ENCODE measurements at places on chromosomes 13 and 19. TPM values are rescaled to one million over a fixed set of nuclear protein-coding genes. Genes with fewer than 3 reads are reported as not detected.

KLF2 gene
- total RNA-seq, result 96.0 TPM

SMIM44 gene
- total RNA-seq, result not detected

DNA sequence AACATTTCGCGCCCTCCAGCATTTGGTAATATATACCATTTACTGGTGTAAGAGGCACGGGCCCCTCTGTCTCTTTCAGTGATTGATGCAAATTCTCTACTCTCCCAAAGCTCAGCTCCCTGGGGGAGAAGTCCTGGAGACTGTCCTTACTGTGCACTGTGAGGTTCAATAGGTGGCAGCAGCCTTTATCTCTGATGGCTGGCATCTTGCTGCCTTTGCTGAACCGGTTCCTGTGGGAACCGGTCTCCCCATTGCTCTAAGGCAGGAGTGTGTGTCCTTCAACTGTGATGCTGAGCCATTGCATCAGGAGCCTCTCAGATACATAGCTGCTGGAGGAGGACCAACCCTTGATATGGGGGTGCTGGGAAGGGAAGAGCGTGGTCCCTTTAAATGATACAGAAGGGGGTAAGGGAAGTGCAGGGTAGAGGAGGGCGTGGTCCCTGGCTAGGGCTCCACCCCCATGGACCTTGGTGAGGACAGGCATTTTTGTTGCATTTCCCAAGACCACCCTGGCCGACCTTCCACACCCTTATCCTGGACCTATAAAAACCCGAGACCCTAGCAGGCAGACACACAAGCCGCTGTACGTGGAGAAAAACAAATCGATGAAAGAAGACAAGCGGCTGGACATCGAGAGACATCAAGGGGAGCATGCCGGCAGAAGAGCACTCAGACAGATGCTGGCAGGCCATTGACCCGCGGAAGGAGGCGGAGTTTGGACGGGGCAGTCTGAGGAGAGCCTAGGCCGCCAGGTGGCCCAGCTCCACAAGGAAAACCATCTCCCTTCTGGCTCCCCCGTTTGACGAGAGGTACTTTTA is 41.1 kb upstream of the GTF3A start:
- DNase-seq, result no peak

GRCh38 chr19:30649934-30650614 is 277.9 kb downstream of the ZNF536 start:
- DNase-seq, result peak; percentile 57

DNA sequence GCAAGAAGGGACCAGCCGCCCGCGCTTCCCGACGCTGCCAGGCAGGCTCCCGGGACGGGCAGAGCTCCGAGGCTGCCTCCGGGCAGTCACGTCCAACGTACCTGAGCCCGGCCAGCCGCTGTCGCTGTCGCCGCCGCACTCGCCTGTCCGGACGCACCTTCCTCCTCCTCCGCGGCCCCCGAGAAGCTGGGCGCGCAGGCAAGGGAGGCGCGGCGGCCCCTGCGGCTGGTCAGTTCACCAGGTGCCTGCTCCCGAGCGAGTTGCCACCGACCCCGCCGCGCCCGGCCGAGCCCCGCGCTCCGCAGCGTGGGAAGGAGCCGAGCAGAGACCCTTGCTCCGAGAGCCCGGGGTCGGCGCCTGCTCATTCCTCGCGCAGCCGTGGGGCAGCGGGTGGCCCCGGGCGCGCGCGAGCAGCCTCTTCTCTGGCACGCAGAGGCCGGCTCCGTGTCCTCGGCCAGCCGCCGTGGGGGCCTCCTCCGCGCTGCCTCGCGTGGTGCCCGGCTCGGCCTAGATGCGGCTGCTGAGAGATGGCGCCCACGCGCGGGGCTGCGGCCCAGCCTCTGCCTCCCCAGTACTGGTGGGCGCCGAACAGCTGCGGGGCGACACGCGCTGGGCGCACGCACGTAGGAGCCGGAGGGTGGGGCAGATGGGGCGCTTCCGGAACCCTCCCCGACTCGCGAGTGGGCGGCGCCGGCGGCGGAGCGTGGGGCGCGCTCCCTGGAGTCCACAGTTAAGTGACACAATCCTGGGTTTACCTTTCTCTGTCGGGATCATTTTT is 419.4 kb downstream of the UQCRFS1 start:
- DNase-seq, result no peak

GRCh38 chr13:61029064-61029463 is 386.6 kb downstream of the PCDH20 start:
- DNase-seq, result no peak

DNA sequence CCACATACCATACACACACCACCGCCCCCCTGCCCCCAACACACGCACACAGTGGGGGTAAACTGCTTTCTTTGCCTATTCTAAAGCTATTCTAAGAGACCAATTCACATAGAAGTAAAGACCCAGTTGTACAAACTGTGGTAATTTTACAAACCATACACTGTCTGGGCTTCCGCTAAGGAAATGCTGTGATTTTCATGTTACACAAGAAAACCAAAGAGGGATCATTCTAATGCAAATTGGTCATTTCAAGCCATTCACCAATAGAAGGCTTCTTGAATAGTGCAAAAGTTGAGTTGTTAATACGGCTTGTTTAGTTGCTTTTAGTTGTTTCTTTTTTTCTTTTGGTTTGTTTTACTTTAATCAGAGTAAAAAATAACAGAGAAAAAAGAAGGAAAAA is 202.8 kb downstream of the EFNB2 start:
- DNase-seq, result no peak

GRCh38 chr19:1896508-1896907 is 8.7 kb upstream of the ADAT3 start:
- DNase-seq, result no peak

Measured in activated CD8-positive, alpha-beta T cell treated with anti-CD3 and anti-CD28 coated beads, Interleukin-2, amount 10 ng/mL, durations not matched to agents 7 days and 5 days (primary cell).